ENCODE measurements at places on chromosomes 6 and 20. TPM values are rescaled to one million over a fixed set of nuclear protein-coding genes. Genes with fewer than 3 reads are reported as not detected.

Gene TRIM10
- 2.1 TPM for total RNA-seq

Gene GLYATL3
- not detected for total RNA-seq

Gene OR2H2
- not detected for total RNA-seq

Gene SPATA25
- 7.1 TPM for total RNA-seq

Gene BPIFB1
- total RNA-seq: not detected

Gene SAMD3
- not detected for total RNA-seq

Gene RAD21L1
- not detected for total RNA-seq

Gene TP53RK
- 44.7 TPM for total RNA-seq

Gene BNIP5
- 3.6 TPM for total RNA-seq

Gene ADGRG6
- 6.6 TPM for total RNA-seq

Gene ADAM33
- not detected for total RNA-seq

Gene GRIK2
- not detected for total RNA-seq

Gene TUBB1
- total RNA-seq: 0.03 TPM

Gene SERINC1
- total RNA-seq: 22.9 TPM

Gene RSPO3
- not detected for total RNA-seq

Gene BTBD9
- 4.4 TPM for total RNA-seq

Gene CEP43
- total RNA-seq: 28.4 TPM

Gene BPIFA1
- not detected for total RNA-seq

Gene FAM83B
- 9.4 TPM for total RNA-seq

Gene ESR1
- total RNA-seq: not detected

Gene RBBP8NL
- total RNA-seq: 24.4 TPM

Gene PDYN
- total RNA-seq: not detected

Gene ATP6V1G2
- not detected for total RNA-seq

Gene MAP7
- 44.6 TPM for total RNA-seq

Gene STMND1
- total RNA-seq: not detected

Gene MYBL2
- 108 TPM for total RNA-seq

Gene RMND1
- total RNA-seq: 11.2 TPM

Gene SLA2
- not detected for total RNA-seq

Gene LTB
- total RNA-seq: not detected

Gene SLC17A3
- not detected for total RNA-seq

Gene GNAS-AS1
- total RNA-seq: not detected

Gene CCR6
- 0.05 TPM for total RNA-seq

Gene TNNC2
- total RNA-seq: 0.15 TPM

Gene TMEM170B
- 0.42 TPM for total RNA-seq

Gene KCNS1
- total RNA-seq: not detected

Gene MTFR2
- 5.7 TPM for total RNA-seq

Gene DSP
- total RNA-seq: 29.7 TPM

Gene CCM2L
- total RNA-seq: not detected

Gene MCHR2
- total RNA-seq: not detected

Gene HCRTR2
- total RNA-seq: not detected

Gene CYP21A2
- not detected for total RNA-seq

Gene ACOT8
- 95.4 TPM for total RNA-seq

Gene NKX2-4
- not detected for total RNA-seq

Gene C2
- 0.28 TPM for total RNA-seq

Gene PIM1
- 23.6 TPM for total RNA-seq

Data from HT-29 (cell line).